ENCODE measurements at places on chromosomes 4 and X.
A peak's percentile ranks its signal among the peaks of the same experiment; 100 is the strongest.

DNA sequence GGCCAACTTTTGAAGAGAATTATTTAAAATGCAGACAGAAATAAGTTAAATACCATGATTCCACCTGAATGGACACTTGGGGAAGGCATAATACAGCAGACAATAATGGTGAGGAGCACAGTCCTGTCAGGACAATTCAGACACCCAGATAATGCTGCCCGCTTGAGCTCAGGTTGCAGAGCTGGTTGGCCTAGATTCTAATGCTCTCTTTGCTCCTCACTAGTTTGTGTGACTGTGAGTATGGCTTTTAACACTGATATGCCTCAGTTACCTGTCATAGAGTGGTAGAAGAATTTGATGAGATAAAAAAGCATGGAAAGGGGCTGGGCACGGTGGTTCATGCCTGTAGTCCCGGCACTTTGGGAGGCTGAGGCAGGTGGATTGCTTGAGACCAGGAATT is 62.1 kb downstream of the SH3KBP1 start:
- no peak for DNase-seq

DNA sequence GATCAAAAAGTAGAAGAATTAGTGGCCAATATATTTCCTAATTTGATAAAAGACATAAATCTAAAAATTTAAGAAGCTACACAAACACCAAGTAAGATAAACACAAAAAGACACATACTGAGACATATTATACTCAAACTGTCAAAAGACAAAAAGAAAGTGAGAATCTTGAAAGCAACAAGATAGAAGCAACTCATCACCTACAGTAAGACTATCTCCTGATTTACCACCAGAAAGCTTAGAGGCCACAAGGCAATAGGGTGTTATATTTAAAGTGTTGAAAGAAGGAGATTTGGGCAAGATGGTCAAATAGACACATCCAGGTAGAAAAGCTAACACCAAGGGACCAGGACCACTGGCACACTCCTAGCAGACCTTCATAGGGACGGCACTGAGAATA is 79.4 kb downstream of the ITM2A start:
- DNase-seq = no peak

DNA sequence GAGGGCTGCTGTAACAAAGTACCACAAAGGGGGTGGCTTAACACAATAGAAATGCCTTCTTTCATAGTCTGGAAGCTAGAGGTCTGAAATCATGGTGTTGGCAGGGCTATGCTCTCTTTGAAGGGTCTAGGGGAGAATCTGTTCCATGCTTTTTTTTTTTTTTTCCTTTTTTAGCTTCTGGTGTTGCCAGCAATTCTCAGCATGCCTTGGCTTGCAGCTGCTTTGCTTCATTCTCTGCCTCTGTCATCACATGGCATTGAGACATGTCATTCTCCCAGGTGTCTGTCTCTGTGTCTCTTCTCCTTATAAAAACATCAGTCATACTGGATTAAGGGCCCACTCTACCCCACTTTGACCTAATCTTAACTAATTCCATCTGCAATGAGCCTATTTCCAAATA is 78.6 kb upstream of the BOD1L1 start:
- no peak for DNase-seq

GRCh38 chrX:1140236-1140681 is 72.2 kb downstream of the CRLF2 start:
- DNase-seq = no peak

GRCh38 chr4:21890231-21890630 is 58.3 kb downstream of the KCNIP4 start:
- no peak for DNase-seq

DNA sequence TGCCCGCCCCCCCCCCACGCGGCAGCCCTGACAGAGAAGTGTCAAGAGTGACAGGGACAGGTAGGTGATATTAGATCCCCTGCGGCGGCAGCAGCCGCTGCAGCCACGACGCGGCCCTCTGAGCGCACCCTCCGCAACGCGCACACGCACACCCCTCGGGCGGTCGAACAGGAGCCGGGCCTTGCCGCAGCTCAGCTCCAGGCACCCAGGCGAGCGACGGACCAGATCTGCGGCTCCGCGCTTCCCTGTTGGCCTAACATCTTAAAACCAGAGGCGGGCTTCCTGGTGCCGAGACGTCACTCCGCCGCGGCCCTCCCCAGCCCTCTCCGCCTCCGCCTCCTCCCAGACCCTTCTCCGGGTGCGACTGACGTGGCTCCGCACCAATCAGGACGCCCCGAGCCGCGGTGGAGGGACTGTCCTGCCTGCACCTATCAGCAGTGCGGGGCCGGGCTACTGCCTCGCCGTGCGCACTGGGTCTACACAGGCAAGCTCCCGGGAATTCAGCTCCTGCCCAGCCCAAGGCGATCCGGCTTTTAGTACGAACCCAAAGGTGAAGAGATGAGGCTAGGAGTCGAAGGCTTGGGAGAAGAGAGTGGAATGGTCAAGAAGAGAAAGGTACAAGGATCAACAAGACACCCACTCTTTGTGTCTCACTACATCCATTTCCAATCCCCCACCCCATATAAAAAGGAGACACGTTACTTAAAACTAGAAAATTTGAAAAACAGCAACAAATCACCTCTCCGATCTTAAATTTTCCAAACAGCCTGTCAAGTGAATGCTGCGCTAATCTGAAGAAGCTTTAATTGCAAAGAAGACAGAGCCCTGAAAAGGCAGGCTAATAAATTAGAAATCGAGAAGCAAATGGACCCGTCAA is at the start of gene PITX2:
Gene PITX2 (minus strand): TSS at position 237 of the 877 bp plus-strand sequence. CDS start 617 bp downstream, outside the sequence.
- DNase-seq = no peak

GRCh38 chr4:70671091-70671490 is 4.8 kb upstream of the JCHAIN start:
- no peak for DNase-seq

- DNase-seq = no peak
Measured at GRCh38 chr4:121698236-121698671, 1.5 kb upstream of the ANXA5 start.

- no peak for DNase-seq
Measured at GRCh38 chr4:170804930-170805329, 715.2 kb upstream of the AADAT start.

GRCh38 chr4:173878701-173879100 is 348.7 kb upstream of the HAND2 start:
- DNase-seq = no peak

DNA sequence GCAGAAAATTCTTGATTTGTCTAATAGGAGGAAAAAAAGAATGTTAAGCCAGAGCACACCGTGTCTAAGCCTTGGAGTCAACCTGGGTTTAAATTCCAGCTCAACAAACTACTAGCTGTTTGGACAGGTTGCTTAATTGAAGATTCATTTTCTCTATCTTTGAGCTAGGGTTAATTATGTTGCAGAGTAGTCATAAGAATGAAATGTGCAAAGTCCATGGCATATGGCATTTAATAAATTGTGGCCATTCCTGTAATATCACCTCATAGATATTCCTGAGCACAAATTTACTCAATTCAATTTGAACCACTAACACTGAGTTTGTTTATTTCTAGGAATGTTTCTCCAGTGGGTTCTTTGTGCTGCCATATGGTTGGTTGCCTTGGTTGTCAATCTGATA is 4.6 kb downstream of the TMEM144 start:
- no peak for DNase-seq

DNA sequence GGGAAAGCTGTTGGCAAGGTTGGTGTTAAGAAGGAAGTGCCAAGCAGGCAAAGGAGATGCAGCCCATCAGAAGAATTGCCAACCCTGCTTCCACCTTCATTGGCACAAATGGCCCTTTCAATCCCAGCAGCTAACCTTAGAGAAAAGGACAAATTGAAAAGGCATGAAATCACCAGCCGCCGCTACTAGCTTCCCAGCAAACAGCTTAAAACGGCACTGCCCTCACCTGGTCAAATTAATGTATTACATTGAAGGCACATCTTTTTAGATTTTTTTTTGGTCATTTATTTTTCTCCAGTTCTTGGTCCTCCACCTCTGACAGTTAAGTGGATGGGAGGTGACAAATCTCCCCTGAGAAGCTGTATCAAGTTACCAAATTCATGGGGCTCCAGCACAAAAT is 51.0 kb upstream of the NHSL2 start:
- peak; percentile 5 for DNase-seq

DNA sequence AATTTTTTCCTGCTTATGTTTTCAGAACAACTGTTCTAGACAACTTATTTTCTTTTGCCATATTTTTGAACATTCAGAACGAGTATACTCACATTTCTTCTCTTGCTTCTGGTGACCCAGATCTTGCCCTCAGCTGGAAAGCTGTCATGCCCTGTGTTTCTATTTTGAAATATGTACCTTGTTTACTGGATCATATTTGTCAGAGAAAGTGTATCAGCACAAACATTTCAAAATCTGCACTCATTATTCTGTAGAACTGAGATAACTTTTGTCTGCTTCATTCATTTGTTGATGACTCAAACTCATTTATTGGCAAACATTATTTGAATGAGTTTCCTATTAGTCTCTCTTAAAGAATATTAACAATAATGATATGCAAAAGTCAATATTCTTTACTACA is 46.2 kb upstream of the FAM9A start:
- no peak for DNase-seq

Measured in GM04504 (cell line).